ENCODE measurements at places on chromosomes 1 and 21.

- no peak overlapping the region for H3K27ac ChIP-seq
- H3K36me3 ChIP-seq, result no peaks in the 10 kb centered on the region
- no peaks in the 10 kb centered on the region for H3K4me1 ChIP-seq
- no peak overlapping the region for H3K4me3 ChIP-seq
- no peak for DNase-seq
These were observed 1.2 kb downstream of the SYTL1 start for GRCh38 chr1:27342778-27343638.

GRCh38 chr1:38777464-38777957, 82.1 kb downstream of the RRAGC start:
- H3K4me1 ChIP-seq, result no peaks in the 10 kb centered on the region
- no peak for DNase-seq
- peaks cover 13% of the 10 kb centered on the region for H3K27me3 ChIP-seq
- no peak overlapping the region for H3K4me3 ChIP-seq
- H3K36me3 ChIP-seq, result no peaks in the 10 kb centered on the region
- H3K27ac ChIP-seq, result no peak overlapping the region

DNA sequence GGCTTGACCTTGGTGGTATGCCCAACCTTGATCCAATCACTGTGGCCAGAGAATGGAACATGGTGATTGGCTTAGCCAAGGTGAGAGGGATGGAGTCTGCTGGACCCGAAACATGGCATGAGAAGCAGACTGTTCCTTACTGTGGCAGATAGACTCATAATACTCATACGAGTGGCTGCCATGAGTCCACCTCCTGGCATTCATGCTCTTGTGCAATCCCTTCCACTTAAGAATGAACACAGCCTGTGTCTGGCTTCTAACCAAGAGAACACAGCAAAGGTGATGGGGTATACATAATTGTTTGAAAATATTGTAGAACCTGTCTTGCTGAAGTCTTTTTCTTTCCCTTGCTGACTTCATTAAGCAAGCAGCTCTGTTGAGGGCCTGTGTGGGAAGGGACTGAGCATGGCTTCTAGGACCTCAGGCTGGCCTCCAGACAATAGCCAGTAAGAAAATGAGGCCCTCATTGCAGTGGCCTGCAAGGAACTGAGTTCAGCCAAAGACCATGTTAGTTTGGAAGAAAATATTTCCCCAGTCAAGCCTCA, 85.9 kb downstream of the ZNF281 start:
- H3K27me3 ChIP-seq, result no peaks in the 10 kb centered on the region
- no peak overlapping the region for H3K27ac ChIP-seq
- no peak overlapping the region for H3K4me3 ChIP-seq
- H3K36me3 ChIP-seq, result no peaks in the 10 kb centered on the region
- no peak for DNase-seq
- no peaks in the 10 kb centered on the region for H3K4me1 ChIP-seq

DNA sequence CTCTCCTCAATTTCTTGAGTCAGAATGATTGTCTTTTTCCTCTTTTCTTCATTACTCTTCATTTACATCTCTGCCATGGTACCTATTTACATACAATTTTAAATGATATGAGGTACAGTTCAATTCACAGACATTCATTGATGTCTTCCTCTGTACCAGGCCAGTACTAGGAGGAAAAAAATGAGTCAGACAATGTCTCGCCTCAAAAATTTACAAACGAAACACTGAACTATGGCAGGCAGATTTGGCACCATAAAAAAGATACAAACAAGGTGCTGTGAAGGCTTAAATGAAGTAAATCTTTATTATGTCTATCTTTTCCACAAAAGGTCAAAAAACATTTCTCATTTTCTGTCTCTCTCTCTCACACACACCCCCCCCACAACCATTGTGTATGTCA, 71.0 kb downstream of the RGS13 start:
- H3K4me3 ChIP-seq, result no peak overlapping the region
- no peaks in the 10 kb centered on the region for H3K4me1 ChIP-seq
- no peak for DNase-seq
- H3K27ac ChIP-seq, result no peak overlapping the region

DNA sequence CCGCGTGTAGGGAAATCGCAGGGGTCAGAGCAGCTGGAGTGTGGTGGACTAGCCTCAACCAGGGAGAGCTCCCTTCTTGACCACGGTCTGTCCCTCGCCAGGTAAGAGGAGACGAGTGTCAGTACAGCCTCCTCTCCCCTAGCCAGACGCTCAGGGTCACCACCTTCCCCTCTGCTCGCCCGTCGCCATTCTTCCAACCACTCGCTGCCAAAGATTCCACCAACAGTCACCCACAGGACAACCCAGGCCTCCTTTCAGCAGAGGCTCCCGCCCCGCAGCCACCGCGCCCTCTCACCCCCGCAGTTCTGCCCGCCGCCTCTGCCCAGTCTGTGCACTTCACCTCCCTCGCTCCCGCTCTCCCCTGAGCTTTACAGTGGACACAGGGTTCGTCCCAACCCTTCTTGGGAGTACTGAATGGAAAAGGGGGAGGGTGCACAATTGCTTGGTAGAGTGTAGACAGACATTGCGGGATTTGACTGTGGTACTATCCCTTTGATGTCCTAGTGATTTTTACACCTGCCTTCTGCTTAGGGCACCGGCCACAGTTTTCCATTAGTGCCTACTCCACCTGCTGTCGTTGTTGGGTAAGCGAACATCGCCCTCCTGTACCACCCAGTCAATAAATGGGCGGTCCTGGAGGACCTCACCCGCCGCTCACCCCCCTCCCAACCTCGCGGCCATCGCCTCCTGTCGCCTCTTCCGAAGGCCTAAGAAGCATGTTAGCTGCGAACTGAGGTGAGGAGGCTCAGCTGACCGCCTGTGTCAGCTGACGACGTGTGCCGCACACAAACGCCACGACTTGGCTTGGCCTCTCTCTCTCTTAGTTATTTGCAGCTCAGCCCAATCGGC, 9.2 kb upstream of the NBPF11 start:
- no peak overlapping the region for H3K27ac ChIP-seq
- no peaks in the 10 kb centered on the region for H3K4me1 ChIP-seq
- H3K27me3 ChIP-seq, result no peaks in the 10 kb centered on the region
- no peaks in the 10 kb centered on the region for H3K36me3 ChIP-seq

DNA sequence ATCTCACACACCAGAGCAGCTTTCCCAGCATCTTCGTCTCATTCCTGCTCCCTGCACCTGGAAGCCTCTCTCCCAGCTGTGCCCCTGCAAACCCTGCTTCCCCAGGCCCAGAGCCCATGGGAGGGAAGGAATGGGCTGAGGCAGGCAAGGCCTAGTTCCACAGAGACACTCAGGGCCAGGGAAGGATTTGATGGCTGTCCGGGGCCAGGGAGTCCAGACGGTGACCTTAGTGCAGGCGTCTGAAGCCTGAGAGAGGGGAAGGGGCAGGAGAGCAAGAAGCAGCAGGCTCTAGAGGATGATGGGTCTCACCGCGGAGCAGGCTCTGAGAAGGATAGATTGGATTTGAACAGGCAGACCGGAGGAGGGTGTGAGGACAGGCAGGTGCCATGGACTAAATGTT, 22.2 kb upstream of the TNNI1 start:
- H3K27ac ChIP-seq, result no peak overlapping the region
- H3K36me3 ChIP-seq, result no peaks in the 10 kb centered on the region
- no peak overlapping the region for H3K4me3 ChIP-seq
- DNase-seq, result peak; percentile 2

DNA sequence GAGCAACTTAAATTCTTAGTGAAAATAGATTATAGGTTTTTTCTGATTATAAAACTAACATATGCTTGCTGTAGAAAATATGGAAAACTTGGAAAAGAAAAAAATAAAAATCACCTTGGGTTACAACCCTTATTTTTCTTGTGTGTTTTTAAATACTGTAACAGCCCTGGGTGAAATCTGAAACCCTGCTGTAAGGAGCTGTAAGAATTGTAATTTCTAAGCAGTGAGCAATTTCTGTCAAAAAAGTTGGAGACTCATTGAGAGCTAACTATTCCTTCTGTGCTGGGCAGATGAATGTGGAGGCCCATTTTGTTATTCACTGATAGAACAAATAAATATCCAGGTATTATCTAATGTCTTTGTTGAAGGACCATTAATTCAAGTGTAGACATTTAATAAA, 42.6 kb downstream of the ADCY10 start:
- no peaks in the 10 kb centered on the region for H3K4me1 ChIP-seq
- no peaks in the 10 kb centered on the region for H3K27me3 ChIP-seq
- DNase-seq, result no peak

DNA sequence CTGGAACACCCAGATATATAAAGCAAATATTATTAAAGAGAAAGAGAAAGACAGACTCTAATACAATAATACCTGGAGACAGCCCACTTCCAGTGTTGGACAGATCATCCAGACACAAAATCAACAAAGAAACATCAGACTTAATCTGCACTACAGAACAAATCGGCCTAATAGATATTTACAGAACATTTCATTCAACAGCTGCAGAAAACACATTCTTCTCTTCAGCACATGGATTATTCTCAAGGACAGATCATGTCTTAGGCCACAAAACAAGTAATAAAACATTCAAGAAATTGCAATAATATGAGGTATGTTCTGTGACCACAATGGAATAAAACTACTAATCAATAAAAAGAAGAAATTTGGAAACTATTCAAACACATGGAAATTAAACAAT, 398.3 kb upstream of the DUSP10 start:
- H3K27ac ChIP-seq, result no peak overlapping the region
- H3K36me3 ChIP-seq, result no peaks in the 10 kb centered on the region
- no peak overlapping the region for H3K4me3 ChIP-seq
- no peaks in the 10 kb centered on the region for H3K27me3 ChIP-seq

DNA sequence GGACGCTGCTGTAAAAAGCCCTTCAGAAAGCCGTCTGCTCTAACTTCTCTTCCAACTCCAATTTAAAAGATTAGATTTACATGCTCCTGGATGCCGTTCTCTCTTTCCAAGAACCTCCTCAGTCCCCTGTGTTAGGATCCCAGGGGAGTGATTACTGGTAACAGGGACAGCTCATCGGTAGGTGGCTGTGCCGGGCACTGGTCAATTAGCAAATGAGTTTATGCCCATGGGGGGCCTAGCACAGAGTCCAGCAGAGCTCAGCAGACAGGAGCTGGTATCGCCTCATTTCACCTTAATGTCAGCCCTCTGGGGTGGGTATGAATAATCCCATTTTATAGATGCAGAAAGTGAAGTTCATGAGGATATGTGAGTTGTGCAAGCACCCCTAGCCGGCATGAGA, 191.9 kb downstream of the GRIK3 start:
- no peak for DNase-seq
- H3K27me3 ChIP-seq, result peaks cover 29% of the 10 kb centered on the region
- no peaks in the 10 kb centered on the region for H3K4me1 ChIP-seq
- H3K4me3 ChIP-seq, result no peak overlapping the region
- no peaks in the 10 kb centered on the region for H3K36me3 ChIP-seq

DNA sequence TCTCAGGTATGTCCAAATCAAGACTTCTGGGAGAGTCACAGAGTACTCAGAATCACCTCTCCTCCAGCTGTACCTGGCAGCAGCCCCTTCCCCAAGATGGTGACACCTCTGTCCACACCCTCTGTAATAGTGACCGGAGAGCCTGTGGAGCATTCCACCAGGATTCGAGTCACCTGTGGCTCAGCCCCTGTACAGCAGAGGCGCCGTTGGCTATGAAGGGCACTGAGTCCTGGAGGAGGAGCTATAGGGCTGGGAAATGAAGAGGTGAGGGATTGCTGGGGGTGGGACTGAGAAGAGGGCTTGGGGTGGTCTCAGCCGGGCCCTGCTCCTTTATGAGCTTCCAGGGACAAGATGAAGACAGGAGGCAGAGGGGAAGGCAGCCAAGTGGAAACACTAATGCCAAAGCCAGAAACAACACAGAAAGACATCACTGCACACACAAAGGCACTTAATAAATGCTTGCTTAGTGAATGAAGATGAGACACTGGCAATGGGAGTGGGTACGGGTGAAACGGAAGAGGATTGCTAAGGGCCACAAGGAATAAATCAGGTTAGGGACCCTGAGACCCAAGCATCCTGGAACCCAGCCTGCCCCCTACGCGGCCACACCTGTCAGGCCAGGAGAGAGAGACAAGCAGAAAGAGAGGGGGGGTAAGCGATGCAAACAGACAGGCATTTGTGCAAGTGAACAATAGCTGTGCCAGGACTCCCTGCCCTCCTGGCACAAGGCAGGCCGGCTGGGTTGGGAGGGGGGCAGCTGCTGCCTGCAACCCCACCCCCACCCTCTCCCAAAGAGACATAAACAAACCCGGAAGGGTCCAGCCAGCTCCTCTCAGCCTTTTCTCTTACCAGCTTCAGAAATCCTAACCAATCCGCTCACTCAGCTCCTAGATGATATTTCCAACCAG, 3.9 kb downstream of the ARHGEF2 start:
- peaks cover 77% of the 10 kb centered on the region for H3K4me1 ChIP-seq
- peak overlapping the region; percentile 87 for H3K27ac ChIP-seq
- no peaks in the 10 kb centered on the region for H3K36me3 ChIP-seq
- no peaks in the 10 kb centered on the region for H3K27me3 ChIP-seq

DNA sequence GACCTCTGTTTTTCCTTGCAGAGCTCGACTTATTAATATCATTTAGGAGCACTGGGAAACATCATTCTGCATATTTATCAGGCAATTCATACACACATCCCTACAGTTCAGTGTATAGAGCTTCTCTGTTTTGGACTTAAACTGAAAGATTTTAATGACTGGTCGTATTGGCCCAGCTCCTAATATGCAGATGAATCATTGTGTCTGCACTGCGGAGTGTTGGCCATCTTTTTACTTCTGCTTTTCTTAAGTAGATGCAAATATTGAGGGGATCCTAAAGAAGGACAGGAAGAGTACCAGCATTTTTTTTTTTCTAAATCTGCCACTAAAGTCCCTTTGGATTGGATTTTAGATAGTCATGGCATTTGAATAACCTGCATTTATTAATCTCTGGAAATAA, 154.8 kb downstream of the BACH1 start:
- H3K4me1 ChIP-seq, result no peaks in the 10 kb centered on the region
- H3K36me3 ChIP-seq, result no peaks in the 10 kb centered on the region
- H3K4me3 ChIP-seq, result no peak overlapping the region

GRCh38 chr1:7120863-7121621, 335.8 kb downstream of the CAMTA1 start:
- no peak overlapping the region for H3K27ac ChIP-seq
- DNase-seq, result no peak
- peaks cover 12% of the 10 kb centered on the region for H3K4me1 ChIP-seq
- H3K27me3 ChIP-seq, result no peaks in the 10 kb centered on the region
- H3K4me3 ChIP-seq, result no peak overlapping the region
- H3K36me3 ChIP-seq, result no peaks in the 10 kb centered on the region

GRCh38 chr1:233629305-233629935, 15.5 kb downstream of the KCNK1 start:
- no peaks in the 10 kb centered on the region for H3K4me1 ChIP-seq
- no peaks in the 10 kb centered on the region for H3K36me3 ChIP-seq
- H3K27ac ChIP-seq, result no peak overlapping the region
- DNase-seq, result no peak
- no peak overlapping the region for H3K4me3 ChIP-seq

- DNase-seq, result no peak
- H3K4me3 ChIP-seq, result no peak overlapping the region
- peak overlapping the region; percentile 84 for H3K27ac ChIP-seq
- H3K4me1 ChIP-seq, result peaks cover 83% of the 10 kb centered on the region
- H3K27me3 ChIP-seq, result no peaks in the 10 kb centered on the region
These were observed 85.1 kb downstream of the BCAR3 start for GRCh38 chr1:93596329-93597089.

DNA sequence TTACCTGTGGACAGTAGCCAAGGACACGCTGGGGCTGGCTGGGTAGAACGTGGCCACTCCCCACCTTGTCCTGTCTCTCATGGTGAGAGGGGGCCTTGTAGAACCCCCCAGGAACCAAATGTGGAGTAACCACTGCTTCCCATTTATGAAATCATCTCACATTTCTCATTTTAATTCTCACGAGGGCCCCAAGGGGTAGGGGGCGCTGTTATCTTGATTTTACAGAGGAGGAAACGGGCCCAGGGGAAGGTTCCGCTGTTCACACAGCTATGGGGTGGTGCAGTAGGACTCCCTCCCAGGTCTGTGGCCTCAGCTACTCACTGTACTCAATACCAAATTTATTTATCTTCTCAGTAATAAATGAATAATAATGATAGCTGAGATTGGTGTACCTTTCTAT, 5.5 kb downstream of the SMPDL3B start:
- peaks cover 4% of the 10 kb centered on the region for H3K27me3 ChIP-seq
- H3K4me3 ChIP-seq, result no peak overlapping the region

All from gastrocnemius medialis (tissue), 4 donors.